ENCODE measurements at places on chromosomes 16 and 17. TPM values are rescaled to one million over a fixed set of nuclear protein-coding genes. Genes with fewer than 3 reads are reported as not detected.

- DNase-seq: no peak
Measured at GRCh38 chr16:46555951-46556350, 65.2 kb downstream of the SHCBP1 start.

DNA sequence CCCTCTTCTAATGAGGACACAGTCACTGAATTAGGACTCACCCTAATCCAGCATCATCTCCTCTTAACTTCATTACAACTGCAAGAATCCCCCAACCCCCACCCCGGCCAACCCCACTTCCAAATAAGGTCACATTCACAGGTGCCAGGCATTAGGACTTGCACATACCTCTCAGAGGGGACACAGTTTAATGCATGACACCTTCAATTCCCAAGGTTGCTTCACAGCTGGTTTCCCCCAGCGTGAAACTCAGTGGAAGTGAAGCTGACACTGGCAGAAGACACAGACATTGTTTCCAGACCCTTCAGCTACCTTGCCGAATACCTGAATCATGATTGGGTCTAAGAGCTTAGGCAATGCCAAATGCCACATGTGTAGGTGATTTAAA is 217.0 kb upstream of the DYNLRB2 start:
- DNase-seq: no peak

DNA sequence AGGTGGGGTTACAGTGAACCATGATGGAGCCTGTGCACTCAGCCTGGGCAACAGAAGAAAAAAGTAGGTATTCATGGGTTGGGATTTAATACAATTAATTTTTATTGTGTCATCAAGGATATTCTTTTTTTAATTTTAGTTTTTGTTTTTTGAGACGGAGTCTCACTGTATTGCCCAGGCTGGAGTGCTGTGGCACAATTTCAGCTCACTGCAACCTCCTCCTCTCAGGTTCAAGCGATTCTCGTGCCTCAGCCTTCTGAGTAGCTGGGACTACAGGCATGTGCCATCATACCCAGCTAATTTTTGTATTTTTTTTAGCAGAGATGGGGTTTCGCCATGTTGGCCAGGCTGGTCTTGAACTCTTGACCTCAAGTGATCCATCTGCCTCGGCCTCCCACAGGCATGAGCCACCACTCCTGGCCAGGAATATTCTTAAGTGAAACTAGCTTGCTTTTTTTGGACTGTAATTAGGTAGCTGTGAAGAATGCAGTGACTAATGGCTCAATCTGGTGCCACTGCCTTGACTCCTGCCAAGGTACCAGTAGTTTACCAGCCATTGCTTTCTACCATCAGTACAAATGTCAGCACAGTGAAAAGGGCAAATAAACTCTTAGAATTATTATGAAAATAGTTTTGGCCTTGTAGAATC is 4.8 kb downstream of the PPM1D start:
- DNase-seq: no peak

DNA sequence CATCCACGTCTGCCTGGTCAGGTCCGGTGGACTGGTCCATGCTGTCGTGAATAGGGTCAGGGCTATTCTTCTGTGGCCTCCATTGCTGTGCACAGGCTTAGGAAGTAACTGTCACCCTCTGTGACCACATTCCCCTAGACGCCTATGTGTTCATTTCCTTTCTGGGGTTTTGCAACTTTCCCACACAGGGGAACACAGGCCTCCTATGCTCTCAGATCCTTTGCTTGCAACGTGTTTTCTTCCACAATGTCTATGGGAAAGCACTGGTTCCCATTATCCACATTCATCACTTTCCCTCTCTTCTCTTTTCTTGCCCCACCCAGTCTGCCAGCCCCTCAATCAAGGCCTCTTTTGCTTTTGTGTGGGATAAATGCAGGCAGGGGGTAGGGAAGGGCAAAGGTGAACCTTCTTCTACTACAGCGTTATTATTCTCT is 43.2 kb upstream of the DNAJA2 start:
- no peak for DNase-seq

DNA sequence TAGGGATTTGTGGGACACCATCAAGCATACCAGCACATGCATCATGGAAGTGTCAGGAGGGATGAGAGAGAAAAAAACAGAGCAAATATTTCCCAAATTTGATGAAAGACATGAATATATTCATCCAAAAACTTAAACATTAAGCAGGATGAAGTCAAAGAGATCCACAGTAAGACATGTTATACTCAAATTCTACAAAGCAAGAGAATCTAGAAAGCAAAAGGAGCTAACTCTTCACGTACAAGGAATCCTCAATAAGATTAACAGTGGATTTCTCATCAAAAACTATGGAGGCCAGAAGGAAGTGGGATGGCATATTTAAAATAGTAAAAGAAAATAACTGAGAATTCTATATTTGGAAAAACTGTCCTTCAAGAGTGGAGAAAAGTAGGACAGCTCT is 374.8 kb downstream of the ZFHX3 start:
- no peak for DNase-seq

- DNase-seq: no peak
Measured at GRCh38 chr16:19861133-19861532, 23.5 kb downstream of the GPRC5B start.

DNA sequence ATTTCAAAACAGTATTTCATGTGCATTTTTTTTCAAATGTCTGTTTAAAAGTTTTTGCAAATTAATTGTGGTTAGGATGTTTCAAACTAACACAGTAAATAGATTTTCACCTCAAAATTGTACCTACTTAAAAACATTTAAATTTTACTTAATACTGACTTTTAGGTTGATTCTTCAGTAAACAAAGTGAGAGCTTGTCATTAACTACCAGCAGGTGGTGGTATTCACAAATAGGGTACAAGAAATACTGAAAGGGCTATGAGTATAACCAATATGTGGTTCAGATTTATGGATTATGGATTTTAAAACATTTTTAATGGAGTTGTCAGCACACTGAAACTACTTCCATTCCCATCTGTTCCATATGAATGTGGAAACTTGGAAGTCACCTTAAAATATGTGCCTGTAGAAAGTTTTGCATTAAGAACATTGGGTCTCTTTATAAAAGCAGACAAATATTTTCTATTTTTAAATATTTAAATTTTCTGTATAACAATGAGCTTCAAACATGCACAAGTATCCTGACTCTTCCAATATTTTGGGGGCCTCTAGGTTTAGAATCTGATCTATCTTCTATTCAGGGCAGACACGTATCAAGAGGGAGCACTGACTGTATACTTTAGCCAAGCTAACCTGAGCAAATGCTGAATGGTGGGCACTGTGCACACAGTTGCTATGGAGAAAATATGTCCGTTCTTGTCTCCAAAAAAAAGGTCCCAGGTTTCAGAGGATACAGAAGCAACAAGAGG is 155.6 kb downstream of the SNX11 start:
- DNase-seq: no peak

The HBQ1 gene
- not detected for total RNA-seq

The CIITA gene
- 119 TPM for total RNA-seq

The SOCS1 gene
- 17.8 TPM for total RNA-seq

The RCVRN gene
- not detected for total RNA-seq
